Activated CD8-positive, alpha-beta T cell treated with anti-CD3 and anti-CD28 coated beads, Interleukin-2, amount 10 ng/mL, durations not matched to agents 7 days and 5 days (primary cell): ENCODE measurements at places on chromosomes 7 and 10.

GRCh38 chr7:21125297-21125696 is 302.6 kb upstream of the SP4 start:
- DNase-seq = no peak

DNA sequence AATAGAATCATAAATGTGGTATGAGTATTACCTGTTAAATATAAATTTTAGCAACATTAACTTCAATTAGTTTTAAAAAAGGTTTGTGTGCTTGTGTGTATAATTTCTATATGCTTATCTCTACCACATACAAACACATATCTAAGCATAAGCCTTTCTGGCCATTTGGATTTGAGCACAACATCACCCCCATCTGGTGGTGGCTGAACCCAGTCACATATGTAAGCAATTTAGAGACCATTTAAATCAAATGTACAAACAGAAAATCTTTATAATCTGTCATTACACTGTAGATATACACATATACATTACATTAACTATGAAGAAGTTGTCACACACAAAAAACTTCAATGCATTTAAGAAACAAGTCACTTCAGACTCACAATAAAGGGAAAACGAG is 31.7 kb downstream of the GPR22 start:
- DNase-seq = peak; percentile 40

DNA sequence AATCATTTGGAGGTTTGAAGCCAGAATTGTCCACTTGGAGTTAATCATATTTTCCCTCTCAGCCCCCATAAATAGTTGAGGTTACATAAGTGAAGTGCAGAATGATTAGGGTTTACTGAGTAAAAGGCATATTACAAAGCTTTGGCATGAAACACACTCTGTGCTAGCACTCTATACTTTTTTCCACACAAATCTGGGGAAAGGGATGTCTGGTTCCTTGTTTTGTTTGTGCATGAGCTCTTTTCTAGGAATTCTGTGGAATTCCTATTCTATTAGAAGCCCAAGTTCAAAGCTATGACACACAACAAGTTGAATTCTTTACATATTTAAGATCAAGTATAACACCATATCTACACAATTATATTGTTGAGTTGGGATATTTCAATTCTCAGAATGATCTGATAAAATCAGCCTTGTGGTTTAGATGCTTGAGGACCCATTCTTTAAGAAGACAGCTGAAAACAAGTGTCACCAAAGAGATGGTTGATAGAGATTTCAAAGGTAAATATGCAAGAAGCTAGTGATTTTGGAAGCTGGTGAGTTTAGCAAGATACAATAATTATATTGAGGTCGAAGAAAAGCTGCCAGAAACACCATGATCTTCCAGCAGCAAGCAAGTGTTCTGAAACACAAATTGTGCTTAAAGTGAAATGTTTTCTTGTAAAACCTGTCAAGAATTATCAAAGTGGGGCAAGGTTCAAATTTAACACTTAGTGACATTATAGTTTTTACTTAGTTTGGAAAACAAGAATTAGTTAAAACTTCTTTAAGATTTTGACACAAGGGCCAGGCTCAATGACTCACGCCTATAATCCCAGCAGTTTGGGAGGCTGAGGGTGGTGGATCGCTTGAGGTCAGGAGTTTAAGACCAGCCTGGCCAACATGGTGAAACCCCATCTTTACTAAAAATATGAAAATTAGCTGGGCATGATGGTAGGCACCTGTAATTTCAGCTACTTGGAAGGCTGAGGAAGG is 122.6 kb downstream of the INHBA start:
- DNase-seq = no peak

- no peak for DNase-seq
Observed at GRCh38 chr7:26159243-26159642, 7.2 kb downstream of the NFE2L3 start.

GRCh38 chr10:71306979-71307378 is 12.1 kb upstream of the SLC29A3 start:
- no peak for DNase-seq

- DNase-seq = no peak
Observed at GRCh38 chr10:113930482-113931057, 76.1 kb downstream of the NHLRC2 start.

DNA sequence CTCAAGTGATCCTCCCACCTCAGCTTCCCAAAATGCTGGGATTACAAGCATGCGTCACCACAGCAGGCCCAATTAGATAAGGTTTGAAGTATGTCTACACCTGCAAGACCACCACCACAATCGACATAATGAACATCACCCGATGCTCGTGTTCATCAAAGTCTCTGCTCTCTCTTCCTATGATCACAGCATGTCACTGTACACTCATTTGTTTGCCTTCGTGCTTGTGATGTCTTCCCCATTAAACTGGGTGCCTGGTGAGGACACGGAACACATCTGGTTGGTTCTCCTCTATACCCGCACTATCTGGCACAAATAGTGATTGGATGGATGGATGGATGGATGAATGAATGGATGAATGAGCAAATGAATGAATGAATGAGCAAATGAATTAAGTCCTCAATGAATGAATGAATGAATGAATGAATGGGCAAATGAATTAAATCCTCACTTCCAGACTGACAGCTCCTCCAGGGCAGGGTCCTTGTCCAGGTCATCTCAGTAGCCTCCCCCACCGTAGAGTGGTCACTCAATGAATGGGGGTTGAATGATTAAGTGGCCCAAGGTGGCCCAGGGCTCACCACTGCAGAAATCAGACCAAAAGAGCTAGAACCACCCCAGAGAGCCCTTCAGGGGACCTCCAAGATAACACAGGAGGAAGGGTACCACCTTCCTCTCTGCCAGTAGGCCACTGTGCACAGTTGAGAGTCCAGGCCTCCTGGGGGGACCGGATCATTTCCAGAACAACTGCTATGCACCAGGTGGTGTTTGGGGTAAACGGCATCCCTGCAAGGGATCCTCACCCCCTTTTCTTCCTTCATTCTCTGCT is 101.9 kb upstream of the TNRC18 start:
- peak; percentile 55 for DNase-seq

- no peak for DNase-seq
Observed at GRCh38 chr7:153002115-153002514, 242.6 kb downstream of the ACTR3B start.

- DNase-seq = no peak
Observed at GRCh38 chr10:126670895-126671261, 385 bp upstream of the C10orf90 start.
